Neural progenitor cell (in vitro differentiated cells): ENCODE measurements at places on chromosomes 6 and 20.

GRCh38 chr20:18276821-18277220, 11.5 kb upstream of the ZNF133 start:
- DNase-seq, result peak; percentile 92

- no peak for DNase-seq
These were observed 299.0 kb downstream of the DOK5 start for GRCh38 chr20:54774426-54774825.

DNA sequence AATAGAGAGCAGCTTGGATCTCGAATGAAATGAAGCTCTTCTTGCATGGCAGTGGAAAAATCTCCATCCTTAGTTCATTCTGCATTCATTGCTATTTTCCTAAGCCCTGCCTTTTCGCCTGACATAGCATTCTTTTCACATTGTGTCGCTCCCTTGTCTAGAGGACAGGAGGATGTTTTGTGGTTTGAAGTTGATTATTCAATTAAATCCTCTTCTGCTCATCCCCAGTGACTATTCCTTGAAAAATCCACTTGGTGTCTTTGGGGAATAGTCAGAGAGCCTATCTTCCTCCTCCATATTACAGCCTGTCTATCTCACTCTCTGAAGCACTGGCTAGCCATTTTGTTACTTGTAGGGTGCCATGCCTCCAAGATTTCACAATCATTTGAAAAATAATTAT, 161.2 kb downstream of the KLHL32 start:
- DNase-seq, result no peak

DNA sequence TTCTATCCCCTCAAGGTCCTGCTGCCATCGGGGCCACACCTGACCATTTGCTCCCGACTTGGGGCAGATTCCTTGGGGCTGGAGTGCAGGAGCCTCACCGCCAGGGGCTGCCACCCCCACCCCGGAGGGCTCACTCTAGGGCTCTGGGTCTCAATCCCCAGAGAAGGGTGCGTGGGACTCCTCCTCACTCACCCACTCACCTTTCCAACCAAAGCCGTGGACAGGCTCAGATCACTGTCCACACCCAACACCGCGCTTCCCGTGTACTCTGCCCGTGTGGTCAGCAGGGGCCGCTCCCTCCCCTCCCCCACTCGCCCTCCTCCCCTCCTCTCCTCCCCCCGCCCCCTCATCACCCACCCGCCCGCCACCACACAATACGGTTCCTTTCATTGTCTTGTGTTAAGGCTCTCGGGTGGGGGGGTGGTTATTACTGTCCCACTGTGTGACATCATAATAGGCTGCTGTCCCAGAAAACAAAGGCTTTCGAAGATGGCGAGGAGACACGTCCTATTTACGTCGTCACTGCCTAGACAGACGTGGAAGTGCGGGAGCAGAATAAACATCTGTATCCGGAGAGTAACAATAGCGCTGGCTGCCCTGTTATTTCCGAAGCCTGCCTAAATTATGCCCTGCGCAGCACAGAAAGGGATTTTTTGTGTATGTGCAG, 85.8 kb downstream of the YTHDF1 start:
- peak; percentile 52 for DNase-seq

- no peak for DNase-seq
These were observed 52.2 kb downstream of the TPBG start for GRCh38 chr6:82415820-82416219.

DNA sequence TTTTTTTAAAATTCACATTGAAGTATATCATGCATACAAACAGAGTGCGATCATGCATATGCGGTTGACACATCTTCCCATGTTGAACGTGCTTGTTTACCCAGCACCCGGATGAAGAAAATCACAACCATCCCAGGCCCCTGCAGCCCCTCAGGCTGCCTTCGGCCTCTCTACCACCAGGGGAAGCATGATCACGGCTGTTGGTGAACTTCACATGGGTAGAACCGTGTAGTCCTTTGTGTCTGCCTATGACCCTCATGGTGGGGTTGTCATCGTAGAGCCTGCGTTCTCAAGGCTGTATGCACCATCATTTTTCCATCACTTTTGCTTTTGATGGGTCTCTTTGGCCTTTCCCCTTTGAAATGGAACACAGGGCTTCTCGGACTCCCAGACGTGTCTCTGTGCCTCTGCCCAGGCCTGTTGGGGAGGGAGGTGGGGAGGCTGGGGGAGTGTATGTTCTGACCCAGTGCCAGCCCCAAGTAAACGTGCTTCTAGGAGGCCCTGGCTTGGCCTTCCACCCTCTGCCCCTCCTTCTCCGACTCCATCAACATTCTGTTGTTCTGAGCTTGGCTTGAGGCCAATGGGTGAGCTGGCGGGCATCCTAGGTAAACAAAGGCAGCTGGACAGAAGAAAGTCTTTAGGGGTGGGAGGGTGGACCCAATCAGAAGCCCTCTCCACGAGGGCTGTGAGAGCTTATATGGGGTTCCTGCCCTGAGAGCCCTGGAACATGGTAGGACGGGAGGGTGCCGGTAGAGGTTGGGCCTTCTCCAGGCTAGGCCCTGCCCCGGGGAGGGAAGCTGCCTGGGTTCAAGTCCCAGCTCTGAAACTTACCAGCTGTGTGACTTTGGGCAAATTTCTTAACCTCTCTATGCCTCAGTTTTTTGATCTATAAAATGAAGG, 39.7 kb downstream of the TGM2 start:
- DNase-seq, result no peak

DNA sequence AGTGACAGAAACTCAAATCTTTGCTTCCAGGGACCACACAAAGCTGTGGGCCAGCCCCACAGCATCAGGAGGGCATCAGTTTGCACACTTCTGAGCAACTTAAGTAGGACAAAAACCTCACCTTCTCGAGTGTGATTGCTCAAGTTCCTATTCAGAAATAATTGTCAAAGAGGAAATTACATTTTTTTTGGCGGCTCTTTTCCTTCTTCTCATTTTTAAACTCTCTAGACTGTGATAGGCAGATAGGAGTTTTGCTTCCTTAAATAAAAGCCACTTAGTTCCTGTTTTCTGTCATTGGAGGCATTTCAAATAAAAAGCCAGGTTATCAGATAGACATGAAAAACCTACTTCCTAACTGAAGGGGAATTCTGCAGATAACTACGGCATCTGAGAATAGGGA, 11.2 kb upstream of the TAGAP start:
- no peak for DNase-seq

DNA sequence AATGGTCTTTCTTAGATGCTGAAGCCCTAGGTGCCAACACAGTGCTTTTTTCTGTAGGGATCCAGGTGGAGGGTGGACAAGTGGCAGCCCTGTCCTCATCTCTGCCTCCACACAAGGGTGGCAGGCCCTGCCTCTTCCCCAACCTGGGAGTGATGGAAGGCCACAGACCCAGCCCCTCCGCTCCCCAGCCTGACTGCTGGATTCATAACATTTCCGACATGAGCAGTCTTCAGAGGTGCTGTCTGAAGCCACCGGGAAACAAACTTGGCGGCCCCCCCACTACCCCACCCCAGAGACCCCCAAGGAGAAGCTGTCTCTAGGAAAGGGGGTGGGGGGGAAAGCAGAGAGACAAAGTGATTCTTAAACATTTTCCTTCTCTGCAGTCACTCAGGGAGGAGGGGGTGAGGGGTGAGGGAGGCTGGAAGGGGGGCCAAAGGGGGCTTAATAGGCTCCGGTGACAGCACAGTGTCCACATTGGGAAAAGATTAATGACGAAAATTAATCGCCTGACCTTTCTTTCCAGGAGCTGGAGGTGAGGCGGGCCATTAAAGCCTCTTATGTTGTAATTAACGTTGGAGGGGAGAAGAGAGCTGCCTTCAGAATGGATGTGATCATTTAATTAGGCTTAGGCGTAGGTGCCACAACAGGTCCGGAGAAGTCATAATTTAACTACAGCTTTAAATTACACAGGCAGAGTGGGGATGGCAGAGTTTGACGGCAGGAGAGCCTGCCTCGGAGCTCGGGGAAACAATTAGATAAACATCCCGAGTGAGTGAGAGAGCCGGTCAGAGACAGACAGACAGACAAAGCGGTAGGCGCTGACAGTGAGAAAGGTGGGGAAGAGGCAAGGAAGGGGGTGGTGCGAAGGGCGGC, 76.8 kb upstream of the FOXP4 start:
- peak; percentile 47 for DNase-seq

DNA sequence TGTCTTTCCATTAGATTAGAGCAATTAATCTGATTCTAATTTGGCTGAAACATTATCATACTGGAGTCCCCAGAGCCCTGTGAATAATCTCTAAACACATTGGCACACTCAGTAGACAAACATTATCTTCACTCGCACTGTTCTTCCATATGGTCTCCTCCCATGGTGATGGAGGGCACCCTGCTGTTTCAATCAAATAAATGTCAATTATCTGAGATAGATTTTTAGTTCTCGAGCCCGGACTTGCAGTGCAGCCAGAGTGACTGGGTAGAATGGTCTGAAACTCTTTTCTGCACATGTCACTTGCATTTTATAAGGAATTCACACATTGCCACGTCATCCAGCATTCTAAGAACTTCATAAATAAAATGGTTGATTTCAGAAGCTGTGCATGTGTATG, 90.6 kb upstream of the MAP3K7 start:
- DNase-seq, result no peak

DNA sequence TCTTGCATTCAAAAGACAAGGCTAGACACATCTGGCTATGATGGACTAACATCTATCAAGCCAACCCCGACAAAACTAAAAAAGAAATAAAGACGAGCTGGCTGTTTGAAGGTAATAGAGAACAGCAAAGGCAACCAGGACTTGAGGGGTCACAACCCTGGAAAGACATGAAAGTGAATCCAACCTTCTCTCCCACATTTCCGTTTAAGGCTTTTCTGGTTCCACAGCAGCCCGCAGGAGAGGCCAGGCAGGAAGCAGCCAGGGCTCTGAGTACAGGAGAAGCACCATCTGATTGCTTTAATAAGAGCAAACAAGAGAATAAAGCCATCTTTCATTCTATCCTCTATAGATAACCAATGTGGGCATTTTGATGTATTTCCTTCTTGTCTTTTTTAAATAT, 14.3 kb downstream of the CNKSR3 start:
- no peak for DNase-seq

DNA sequence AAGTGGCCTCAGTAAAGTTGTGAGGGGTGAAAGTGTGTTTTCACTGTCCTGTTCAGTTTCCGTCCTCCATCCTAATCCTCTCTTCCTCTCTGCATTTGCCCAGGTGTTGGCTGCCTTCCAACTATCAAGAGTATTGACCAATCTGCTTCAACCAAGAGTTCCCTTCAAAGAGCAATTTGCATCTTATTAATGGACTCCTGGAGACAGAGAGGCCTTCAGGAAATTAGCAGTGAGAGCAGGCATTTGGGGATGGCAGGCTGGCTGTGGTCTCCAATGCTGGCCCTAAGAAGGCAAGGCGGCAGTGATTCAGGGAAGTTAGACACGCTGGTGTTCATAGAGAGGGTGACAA, 77.2 kb downstream of the GPR6 start:
- no peak for DNase-seq
